ENCODE measurements at places on chromosomes 11 and 22.

DNA sequence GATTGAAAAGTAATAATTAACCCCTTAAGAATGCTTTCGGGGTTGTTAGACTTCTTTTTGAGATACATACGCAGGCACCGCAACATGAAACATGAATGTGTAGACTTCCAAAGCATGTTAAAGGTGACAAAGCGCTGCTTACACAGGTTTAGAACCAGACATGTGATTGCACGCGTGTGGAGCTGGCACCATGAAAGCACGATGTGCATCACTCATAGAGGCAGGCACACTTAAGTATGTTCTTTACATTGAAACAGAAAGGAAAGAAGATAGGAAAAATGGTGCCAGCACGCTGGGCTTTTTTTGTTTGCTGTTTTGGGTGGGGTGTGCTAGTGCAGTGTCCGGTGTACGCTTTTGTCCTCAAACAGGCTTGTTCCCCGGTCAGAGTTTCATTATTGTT is 83.6 kb upstream of the PPARA start:
- DNase-seq, result peak; percentile 62

DNA sequence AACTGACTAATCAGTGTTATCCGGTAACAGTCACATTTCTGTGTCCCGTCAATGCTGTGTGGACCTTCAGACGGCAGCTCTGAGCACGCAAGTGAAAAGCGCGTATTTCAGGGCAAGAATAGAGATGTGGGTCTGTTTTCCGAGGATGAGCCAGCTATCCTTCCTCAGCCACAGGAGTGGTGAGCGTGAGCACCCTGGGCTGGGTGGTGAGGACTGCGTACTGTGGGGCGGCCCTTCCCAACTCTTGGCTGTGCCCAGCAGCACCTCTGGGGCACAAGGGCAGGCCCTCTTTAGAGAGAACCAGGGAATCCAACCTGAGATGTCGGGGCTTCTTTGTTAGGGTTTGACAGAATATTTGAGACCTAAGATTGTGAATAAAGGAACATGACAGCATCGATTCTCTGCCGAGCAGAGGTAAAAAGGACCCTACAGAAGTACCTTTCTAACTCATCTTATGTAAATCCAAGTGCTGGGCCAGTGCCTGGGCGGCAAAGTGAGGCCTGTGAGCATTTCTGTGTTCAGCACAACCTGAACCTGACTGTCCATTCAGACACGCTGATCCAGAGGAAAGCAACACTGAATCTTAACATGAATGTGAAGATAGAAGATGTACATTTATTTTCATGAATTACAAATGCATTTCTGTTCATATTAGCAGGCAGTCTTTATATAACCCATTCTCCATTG is 26.5 kb upstream of the YPEL1 start:
- no peak for DNase-seq

DNA sequence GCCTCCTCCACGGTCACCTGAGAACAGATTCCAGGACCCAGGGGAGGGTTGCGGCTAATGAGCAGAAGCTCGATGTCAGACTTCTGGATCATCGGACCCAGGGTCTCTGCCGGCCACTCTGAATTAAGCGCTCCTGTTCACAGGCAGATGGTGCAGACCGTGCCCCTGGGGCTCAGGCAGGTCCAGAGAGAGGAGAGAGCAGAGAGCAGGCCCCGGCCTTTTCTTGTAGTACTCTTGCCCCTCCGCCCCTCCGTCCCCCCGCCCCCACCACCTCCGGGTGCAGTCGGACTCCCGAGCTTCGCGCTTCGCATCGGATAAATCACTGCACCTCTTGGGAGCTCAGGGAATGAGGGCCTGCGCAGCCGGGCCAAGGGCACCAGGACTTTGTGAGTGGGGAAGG is 50.3 kb downstream of the RPS6KA4 start:
- DNase-seq, result no peak

GRCh38 chr11:133930767-133931448 is 25.9 kb downstream of the IGSF9B start:
- no peak for DNase-seq

GRCh38 chr22:44600207-44600785 is 101.7 kb upstream of the PRR5 start:
- no peak for DNase-seq

DNA sequence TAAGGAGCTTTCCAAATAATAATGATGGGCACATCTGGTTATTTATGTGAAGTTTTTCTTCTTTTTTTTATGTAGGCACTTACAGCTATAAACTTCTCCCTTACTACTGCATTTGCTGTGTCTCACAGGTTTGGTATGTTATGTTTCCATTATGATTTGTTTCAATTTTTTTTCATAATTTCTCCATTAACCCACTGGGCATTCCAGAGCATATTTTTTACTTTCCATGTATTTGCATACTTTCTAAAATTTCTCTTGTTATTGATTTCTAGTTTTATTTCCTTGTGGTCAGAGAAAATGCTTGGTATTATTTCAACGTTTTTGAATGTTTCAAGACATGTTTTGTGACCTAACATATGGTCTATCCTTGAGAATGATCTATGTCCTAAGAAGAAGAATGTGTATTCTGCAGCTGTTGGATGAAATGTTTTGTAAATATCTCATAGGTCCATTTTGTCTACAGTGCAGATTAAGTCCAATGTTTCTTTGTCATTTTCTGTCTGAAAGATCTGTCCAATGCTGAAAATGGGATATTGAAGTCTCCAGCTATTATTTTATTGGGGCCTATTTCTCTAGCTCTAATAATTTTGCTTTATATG is 362.1 kb downstream of the DDX10 start:
- DNase-seq, result no peak

- DNase-seq, result no peak
Observed at GRCh38 chr11:88378422-88379066, 41.0 kb upstream of the CTSC start.

DNA sequence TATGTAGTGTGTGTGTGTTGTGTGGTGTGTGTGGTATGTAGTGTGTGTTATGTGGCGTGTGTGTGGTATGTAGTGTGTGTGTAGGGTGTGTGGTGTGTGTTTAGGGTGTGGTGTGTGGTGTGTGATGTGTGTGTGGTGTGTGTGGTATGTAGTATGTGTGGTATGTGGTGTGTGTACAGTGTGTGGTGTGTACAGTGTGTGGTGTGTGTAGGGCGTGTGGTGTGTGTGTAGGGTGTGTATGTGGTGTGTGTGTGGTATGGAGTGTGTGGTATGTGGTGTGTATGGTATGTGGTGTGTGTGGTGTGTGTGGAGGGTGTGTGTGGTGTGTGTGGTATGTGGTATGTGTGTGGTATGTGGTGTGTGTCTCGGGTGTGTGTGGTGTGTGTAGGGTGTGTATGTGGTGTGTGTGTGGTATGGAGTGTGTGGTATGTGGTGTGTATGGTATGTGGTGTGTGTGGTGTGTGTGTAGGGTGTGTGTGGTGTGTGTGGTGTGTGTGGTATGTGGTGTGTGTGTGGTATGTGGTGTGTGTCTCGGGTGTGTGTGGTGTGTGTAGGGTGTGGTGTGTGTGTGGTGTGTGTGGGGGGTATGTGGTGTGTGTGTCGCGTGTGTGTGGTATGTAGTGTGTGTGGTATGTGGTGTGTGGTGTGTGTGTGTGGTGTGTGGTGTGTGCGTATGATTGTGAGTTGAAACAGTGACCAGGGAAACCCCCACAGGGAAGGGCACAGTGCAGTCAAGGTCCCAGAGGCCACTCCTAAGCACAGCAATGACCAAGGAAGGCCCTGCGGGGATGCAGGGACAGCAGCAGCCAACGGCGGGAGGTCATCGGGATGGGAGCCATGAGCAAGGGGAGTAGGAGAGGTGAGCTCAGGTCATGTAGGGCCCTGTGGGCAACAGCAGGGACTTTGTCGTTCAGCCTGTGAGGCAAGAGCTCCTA is 2.9 kb upstream of the PPP6R2 start:
- no peak for DNase-seq

DNA sequence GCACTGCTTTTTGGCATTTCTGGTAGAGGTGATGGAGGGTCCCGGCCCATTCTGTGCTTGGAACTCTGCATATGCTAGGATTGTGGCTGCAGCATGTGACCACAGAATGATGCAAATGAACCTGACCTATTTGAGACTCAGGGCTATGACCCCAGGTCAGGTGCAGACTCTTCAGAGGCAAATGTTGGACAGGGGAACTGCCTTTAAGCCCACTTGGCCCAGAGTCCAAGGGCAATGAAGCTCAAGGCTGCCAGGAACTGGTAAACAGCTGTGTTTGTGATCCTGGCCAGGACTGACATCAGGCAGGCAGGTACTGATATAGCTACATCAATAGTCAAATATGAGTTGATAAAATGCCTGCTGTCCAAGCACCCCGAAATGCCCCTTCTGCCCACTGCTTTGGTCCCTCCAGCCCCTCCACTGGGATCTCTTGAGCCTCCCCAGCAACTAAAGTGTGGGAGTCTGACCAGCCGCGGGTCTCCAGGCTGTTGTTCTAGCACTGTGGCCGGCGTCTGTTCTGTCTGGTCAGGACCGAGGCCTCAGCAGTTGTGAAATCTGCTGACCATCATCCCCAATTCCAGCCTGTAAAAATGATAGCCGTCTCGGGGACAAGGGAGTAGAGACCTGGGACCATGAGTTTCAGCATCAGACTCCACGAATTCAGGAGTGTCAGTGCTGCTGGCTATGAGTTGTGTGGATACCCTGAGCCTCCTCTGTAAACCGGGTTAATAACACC is 82.4 kb upstream of the EIF3D start:
- peak; percentile 52 for DNase-seq

- no peak for DNase-seq
Observed at GRCh38 chr11:7603031-7603781, 70.1 kb downstream of the CYB5R2 start.

GRCh38 chr11:58451585-58451984 is 9.5 kb upstream of the OR5B12 start:
- DNase-seq, result no peak

DNA sequence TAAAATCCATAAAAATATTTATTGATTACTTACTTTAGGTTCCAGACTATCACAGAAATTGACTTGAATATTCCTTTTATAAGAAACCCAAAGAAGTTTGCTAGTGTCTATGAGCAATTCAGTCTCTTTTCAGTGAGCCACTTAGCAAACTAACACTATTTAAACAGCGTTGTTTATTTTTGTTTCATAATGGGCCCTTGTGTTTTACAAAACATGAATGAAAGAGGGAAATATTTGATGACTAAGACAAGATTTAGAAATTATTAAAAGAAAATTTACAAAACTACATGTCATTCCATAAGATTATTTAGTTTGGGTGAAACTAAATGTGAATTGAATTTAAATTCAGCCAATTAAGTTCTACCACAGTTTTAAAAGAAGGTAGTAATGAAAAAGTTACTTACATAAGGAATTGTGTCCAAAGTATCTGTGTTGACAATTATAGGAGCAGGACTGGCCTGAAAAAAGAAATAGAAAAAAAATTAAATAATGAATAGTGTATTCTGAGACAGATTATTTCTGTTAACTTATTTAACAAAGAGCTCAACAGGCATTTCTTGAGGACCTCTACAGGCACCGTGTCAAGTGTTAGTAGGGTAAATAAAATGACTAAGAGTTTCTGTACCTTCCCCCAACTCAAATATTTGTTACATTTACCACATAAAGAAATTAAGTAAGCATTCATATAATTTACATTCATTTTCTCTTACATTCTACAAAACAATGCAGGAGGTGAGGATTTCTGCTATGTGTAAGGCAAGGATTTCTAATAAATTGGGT is 964.9 kb upstream of the CCDC90B start:
- DNase-seq, result no peak

- peak; percentile 70 for DNase-seq
Observed at GRCh38 chr11:75338516-75339208, 12.8 kb downstream of the ARRB1 start.

DNA sequence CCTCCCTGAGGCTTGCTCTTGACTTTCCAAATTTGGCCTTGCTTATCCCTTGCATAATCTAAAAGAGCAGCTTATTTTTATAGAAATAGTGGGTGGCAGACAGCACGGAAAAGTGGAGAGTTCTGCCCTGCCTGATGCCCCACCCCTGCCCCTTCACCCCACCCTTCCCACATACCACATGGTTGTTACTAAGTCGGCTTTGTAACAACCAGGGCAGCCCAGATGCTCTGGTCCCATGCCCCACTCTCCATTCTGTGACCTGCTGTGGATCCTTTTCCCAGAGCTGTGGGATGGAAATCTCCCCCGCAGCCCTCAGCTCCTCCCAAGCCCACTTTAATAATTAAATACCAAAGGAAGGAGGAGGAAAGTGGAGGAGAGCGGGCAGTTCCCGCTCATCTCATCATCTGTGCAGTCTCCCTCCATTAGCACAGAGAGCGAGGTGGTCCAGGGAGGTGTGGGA is 10.9 kb downstream of the MRGPRF start:
- peak; percentile 74 for DNase-seq

- no peak for DNase-seq
Observed at GRCh38 chr22:43945632-43946383, 9.4 kb upstream of the SAMM50 start.

- DNase-seq, result peak; percentile 79
Observed at GRCh38 chr22:24845041-24845898, 39.3 kb downstream of the SGSM1 start.

DNA sequence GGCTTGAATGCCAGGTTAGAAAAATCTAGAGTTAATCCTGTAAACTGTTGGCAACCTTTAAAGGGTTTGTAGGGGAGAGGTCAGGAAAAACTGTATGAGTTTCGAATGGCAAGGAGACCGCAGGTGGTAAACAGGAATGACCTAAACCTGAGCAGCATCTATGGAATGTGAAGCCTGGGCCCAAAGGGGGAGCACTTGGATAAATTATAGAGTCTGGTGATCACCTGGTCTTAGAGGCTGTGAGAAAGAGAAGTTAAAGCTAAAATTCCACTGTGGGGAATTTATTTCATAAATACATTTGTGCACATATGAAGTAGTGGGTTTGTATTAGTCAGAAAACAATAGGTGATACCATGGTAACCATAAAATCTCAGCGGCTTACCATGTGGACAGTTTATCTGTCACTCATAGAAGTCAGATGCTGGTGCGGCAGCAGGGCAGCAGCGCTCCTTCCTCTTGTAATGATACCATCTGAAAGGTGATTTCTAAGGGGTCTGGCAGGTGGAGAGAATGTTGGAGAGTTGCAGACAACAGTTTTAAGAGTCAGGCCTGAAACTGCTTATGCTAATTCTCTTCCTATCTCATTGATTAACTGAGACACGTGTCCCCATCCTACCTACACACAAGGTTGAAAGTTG is 1104.4 kb upstream of the CCDC90B start:
- DNase-seq, result no peak

GRCh38 chr11:69726481-69726880 is 22.7 kb upstream of the FGF19 start:
- DNase-seq, result no peak

DNA sequence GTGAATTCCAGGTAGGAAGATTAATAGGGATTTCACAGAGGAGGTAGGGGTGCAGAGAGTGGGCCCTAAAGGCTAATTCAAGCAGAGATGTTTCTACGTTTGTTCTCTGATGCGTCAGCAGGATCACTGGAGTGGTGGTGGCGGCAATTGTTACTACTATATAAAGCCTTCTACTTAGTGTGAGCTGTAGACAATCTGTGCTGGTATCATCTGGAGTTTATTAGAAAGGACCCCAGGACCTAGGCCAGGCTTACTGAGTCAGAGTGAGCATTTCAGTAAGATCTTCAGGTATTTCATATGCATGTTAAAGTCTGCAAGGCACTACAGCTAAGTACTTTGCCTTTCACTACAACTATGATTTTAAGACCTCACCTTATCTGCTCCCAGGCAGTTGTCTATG is 59.5 kb downstream of the USP35 start:
- no peak for DNase-seq

- DNase-seq, result no peak
Observed at GRCh38 chr11:35126000-35126878, 12.7 kb upstream of the CD44 start.

- no peak for DNase-seq
Observed at GRCh38 chr11:38356255-38356654, 1758.2 kb upstream of the RAG2 start.
